A673 (cell line): ENCODE measurements at places on chromosomes 7 and 10. TPM values are rescaled to one million over a fixed set of nuclear protein-coding genes. Genes with fewer than 3 reads are reported as not detected.

The ITPRID1 gene
- 0.21 and 0.31 TPM in 2 replicates for total RNA-seq

GRCh38 chr7:378551-379455 is 88.8 kb downstream of the FOXL3 start:
- DNase-seq, result no peak
- H3K27ac ChIP-seq, result no peak overlapping the region
- H3K4me1 ChIP-seq, result no peaks in the 10 kb centered on the region
- no peak overlapping the region for H3K4me3 ChIP-seq
- H3K27me3 ChIP-seq, result no peaks in the 10 kb centered on the region

DNA sequence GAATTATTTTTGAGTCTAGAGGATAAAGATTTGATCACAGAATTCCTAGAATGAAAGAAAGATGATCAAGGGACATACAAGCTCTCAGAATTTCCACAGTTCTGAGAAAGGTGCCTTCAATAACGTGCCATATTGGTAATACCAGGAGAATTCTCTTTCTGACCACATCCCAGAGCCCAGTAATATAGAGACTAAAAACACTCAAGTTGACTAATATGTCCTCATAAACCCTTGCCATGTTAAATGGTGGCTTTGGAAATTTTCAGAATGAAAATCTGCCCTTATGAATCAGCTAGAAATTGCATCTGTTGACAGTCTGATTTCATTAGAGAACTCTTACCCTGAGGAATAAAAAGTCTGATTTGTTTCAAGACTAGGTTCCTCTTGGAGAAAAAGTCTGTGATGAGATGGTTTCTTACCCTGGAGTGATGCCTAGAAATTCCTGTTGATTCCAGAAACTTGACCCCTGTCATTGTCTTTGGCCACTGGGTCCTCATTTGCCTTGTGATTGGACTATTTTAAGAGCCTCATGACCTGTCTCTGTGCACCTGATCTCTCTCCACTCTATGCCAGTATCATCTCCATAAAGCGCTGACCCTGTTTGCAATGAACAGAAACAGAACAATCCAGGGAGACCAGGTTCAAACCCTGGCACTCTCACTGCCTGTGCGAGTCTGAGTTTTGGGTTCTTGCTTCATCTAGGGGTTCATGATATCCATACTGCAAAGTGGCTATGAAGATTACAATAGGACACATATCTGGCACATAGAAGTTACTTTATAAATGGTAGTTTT is 3.3 kb downstream of the IL2RA start:
- H3K4me1 ChIP-seq, result no peaks in the 10 kb centered on the region
- peaks cover 31% of the 10 kb centered on the region for H3K27me3 ChIP-seq
- H3K4me3 ChIP-seq, result no peak overlapping the region
- no peaks in the 10 kb centered on the region for H3K36me3 ChIP-seq
- no peak for DNase-seq

DNA sequence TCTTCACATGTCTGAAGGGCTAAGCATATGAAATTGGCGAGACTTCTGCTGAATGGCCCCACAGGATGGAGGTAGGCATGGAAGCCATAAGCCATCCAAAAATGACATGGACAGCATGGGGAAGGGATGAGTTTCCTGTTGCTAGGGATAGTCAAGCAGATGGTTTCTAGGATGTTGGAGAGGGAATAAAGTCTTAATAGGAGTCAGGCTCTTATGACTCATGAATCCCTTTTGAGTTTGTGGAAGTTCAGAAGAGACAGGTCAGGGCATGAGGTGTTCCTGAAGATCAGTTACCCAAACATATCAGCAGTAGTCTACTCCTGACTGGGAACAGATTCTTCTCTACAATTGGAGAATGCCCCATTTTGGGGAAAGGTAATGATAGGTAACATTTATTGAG is 243.9 kb downstream of the REEP3 start:
- H3K4me1 ChIP-seq, result peaks cover 35% of the 10 kb centered on the region
- no peak for DNase-seq
- no peaks in the 10 kb centered on the region for H3K36me3 ChIP-seq
- H3K4me3 ChIP-seq, result no peak overlapping the region
- H3K27me3 ChIP-seq, result no peaks in the 10 kb centered on the region

GRCh38 chr10:73940634-73941221 is 29.8 kb downstream of the PLAU start:
- H3K27me3 ChIP-seq, result no peaks in the 10 kb centered on the region
- H3K36me3 ChIP-seq, result no peaks in the 10 kb centered on the region
- H3K4me1 ChIP-seq, result peaks cover 9% of the 10 kb centered on the region
- peak overlapping the region; percentile 37 for H3K27ac ChIP-seq

- no peak overlapping the region for H3K4me3 ChIP-seq
- no peaks in the 10 kb centered on the region for H3K27me3 ChIP-seq
- no peaks in the 10 kb centered on the region for H3K36me3 ChIP-seq
- DNase-seq, result peak; percentile 7
- no peak overlapping the region for H3K27ac ChIP-seq
Observed at GRCh38 chr10:32103721-32104120, 47.5 kb upstream of the KIF5B start.

- H3K4me1 ChIP-seq, result no peaks in the 10 kb centered on the region
- H3K27ac ChIP-seq, result no peak overlapping the region
- peaks cover 14% of the 10 kb centered on the region for H3K27me3 ChIP-seq
- H3K36me3 ChIP-seq, result no peaks in the 10 kb centered on the region
Observed at GRCh38 chr7:40800771-40801170, 666.0 kb downstream of the SUGCT start.

DNA sequence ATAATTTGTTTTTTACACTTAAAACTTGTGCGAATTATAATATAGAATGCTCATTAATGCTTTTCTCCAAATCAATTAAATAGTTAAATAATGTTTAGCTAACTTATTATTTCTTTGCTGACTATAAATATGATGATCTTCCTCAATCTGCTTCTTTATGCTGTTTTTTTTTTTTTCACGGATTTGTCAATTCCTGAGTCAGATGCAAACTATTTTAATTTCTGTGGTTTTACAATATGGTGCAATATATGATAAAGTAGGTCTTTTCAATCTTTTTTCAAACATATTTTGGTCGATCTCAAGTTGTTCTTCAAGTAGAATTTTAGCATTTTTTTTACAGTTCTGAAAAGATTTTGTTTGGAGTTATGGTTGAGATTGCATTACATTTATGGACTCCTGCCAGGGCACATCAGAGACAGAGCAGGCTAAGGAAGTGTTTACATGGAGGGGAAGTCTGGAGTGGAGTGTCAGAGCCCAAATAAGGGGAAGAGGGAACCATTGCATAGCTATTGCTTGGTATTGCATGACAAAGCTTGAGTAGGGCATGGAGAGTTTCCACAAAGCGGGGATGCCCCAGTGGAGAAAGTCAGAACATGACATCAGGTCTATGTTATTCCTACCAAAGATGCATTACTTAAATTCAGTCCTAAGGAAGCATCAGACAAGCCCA is 204.4 kb downstream of the OTUD1 start:
- no peak overlapping the region for H3K27ac ChIP-seq
- peak; percentile 64 for DNase-seq

DNA sequence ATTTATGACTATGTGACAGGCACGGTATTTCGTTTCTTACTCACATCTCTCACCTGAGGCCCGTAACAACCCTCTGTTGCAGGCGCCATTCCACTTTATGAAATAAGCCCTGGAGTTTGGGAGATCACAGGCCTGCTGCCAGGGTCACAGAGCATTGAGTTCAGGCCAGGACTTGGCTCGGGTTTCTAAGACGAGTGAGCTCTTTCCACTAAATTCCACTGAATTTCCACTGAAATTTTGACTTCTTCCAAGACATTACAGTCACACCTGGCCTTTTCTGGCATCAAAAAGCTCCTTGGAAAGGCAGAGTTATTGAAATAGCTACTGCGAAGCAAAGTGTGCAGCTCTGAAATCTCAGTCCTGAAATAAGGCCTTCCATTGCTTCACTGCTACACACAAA is 282.8 kb upstream of the MGMT start:
- no peaks in the 10 kb centered on the region for H3K36me3 ChIP-seq
- peaks cover 6% of the 10 kb centered on the region for H3K4me1 ChIP-seq
- DNase-seq, result no peak
- no peaks in the 10 kb centered on the region for H3K27me3 ChIP-seq

- H3K4me3 ChIP-seq, result no peak overlapping the region
- no peaks in the 10 kb centered on the region for H3K36me3 ChIP-seq
- DNase-seq, result no peak
- no peaks in the 10 kb centered on the region for H3K4me1 ChIP-seq
Observed at GRCh38 chr10:75717126-75717916, 285.9 kb downstream of the LRMDA start.

DNA sequence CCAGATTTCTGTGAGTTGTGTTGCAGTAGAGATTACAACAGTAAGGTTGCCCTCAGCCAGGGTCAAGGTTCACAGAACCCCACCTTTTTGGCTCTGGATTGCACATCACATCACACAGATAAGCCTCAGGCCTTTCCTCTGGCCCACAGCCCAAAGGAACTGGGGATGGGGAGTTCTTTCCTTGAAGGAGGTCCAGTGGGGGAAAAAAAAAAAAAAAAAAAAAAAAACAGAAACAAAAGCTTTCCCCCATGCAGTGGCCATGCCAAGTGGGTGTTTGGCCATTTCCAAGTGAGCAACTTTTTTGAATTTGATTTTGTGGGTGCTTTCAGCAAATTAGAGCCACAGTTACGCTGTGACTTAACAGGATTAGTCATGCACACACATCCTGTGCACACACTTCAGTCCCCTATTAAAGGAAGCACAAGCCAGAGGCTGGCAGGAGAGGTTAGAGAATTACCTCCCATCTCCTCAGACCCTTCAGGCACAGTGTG is 79.3 kb upstream of the NANOS1 start:
- no peak overlapping the region for H3K4me3 ChIP-seq
- peak; percentile 60 for DNase-seq
- no peak overlapping the region for H3K27ac ChIP-seq
- H3K27me3 ChIP-seq, result no peaks in the 10 kb centered on the region
- H3K36me3 ChIP-seq, result no peaks in the 10 kb centered on the region

DNA sequence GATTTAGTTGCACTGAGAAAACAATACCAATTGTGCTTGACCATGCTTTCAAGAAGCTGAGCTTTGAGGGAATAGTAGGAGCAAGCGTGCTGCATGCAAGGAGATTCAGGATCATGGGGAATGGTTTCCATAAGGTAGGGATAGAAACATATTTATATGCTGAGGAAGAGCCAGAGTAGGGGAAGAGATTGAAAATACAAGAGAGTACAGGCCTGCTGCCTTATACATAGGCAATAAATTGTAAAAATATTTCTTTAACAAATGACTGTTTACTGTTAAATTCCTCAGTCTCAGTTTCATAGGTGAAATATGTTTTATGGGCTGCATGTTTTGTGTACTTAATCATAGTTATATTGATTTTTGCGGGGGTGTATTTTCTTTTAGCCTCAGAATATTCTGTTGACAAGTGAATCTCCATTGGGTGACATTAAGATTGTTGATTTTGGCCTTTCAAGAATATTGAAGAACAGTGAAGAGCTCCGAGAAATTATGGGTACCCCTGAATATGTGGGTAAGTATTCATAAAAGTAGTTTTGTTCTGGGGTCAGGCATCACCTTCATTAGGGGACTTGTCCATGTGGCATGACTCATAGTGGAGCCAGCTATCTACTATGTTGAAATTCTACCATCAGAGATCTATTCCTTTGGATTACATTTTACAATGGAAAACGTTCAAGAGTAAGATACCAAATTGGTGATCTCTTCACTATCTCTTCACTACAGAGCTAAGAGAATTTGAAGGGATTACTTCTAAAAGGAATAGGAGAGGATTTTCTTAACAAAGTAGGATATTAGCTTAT is 36.5 kb downstream of the STK17A start:
- peak overlapping the region; percentile 57 for H3K27ac ChIP-seq
- peaks cover 61% of the 10 kb centered on the region for H3K4me1 ChIP-seq
- no peak for DNase-seq
- H3K27me3 ChIP-seq, result no peaks in the 10 kb centered on the region
- peaks cover 10% of the 10 kb centered on the region for H3K36me3 ChIP-seq

The EPO gene
- 0.21 TPM in 1 of 2 replicates, not detected in the other for total RNA-seq

The LIPJ gene
- total RNA-seq, result 0.11 TPM in 1 of 2 replicates, not detected in the other

DNA sequence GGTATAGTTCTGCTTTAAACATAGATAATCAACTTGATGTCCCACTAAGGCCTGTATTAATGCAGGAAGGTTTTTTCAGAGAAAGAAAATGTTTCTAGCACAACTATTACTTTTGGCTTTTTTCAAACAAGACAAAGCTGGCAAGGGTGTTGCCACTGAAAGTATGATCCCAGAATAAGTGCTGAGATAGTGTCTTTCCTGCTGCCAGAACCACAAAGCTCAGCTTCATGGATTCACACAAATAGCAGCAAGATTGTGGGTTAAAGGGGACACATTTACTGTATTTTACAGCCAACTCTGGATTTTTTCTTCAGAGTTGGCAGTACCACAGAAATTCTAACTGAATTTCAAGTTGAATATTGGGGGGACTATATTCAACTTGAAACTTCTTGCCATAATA is 4.3 kb downstream of the NCOA4 start:
- H3K27me3 ChIP-seq, result no peaks in the 10 kb centered on the region
- H3K4me3 ChIP-seq, result no peak overlapping the region
- no peak for DNase-seq
- no peaks in the 10 kb centered on the region for H3K36me3 ChIP-seq
- H3K27ac ChIP-seq, result no peak overlapping the region

GRCh38 chr10:47024046-47024322 is 112.8 kb downstream of the PTPN20 start:
- no peak overlapping the region for H3K4me3 ChIP-seq
- H3K36me3 ChIP-seq, result no peaks in the 10 kb centered on the region
- H3K4me1 ChIP-seq, result no peaks in the 10 kb centered on the region

The OPALIN gene
- total RNA-seq, result not detected in 2 replicates

GRCh38 chr10:96266118-96266770 is 5.1 kb downstream of the BLNK start:
- no peak for DNase-seq
- H3K4me3 ChIP-seq, result no peak overlapping the region
- H3K27me3 ChIP-seq, result no peaks in the 10 kb centered on the region
- no peaks in the 10 kb centered on the region for H3K36me3 ChIP-seq
- no peak overlapping the region for H3K27ac ChIP-seq

The CFAP69 gene
- 2.4 and 4.3 TPM in 2 replicates for total RNA-seq

DNA sequence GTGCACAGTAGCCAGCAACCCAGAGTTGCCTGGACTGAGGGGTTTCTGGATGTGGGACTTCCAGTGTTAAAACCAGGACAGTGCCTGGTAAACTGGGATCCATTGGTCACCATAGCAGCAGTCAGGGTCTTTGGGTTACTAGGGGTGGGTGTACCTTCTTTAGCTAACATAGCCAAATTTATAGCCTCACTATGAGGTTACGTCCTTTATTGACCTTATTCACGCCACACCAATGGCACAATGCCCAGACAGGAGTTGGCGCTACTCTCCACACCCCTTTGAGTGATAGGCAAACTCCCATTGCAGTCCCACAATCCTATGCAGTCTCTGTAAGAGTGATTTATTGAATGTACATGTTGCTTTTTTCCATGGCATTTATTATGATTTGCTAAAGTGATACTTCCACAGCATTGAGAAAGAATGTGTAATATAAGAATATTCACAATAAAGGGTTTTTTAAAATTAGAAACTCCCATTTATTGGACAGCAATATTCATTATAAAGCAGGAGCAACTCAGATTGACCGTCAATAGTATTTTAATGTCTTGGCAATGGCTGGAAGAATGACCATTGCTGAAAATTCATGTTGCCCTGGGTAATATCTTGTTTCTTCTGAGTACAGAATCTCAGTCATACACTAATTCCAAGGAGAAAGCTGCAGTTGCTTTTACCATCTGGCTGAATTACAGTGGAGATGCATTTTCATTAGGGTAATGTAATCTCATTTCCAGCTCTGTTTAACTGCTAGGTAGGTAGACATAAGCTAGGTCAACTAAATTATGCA is 26.1 kb downstream of the IFIT5 start:
- no peaks in the 10 kb centered on the region for H3K27me3 ChIP-seq
- no peak overlapping the region for H3K27ac ChIP-seq
- no peak for DNase-seq
- no peaks in the 10 kb centered on the region for H3K4me1 ChIP-seq
- H3K36me3 ChIP-seq, result no peaks in the 10 kb centered on the region

GRCh38 chr10:10630281-10630680 is 387.4 kb upstream of the CELF2 start:
- H3K4me1 ChIP-seq, result no peaks in the 10 kb centered on the region
- H3K4me3 ChIP-seq, result no peak overlapping the region
- no peak overlapping the region for H3K27ac ChIP-seq
- no peaks in the 10 kb centered on the region for H3K36me3 ChIP-seq
- no peak for DNase-seq
